ENCODE measurements at places on chromosomes 7 and 10.
A peak's percentile ranks its signal among the peaks of the same experiment; 100 is the strongest.

- H3K27ac ChIP-seq: no peak overlapping the region
- peaks cover 81% of the 10 kb centered on the region for H3K27me3 ChIP-seq
- no peak overlapping the region for H3K4me3 ChIP-seq
- no peak for DNase-seq
- no peaks in the 10 kb centered on the region for H3K36me3 ChIP-seq
These were observed 7.4 kb downstream of the ZNF488 start for GRCh38 chr10:47376522-47377220.

DNA sequence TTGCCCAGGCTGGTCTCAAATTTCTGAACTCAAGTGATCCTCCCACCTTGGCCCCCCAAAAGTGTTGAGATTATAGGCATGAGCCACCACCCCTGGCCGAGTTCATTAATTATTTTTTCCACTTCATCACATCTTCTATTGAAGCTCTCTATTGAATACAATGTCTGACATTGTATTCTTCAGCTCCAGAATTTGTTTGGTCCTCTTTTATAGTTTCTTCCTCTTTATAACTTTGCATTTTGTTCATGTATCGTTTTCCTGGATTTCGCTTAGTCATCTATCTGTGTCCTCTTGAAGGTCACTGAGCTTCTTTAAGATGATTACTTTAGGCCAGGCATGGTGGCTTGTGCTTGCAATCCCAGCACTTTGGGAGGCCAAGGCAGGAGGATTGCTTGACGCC, 30.2 kb downstream of the NOM1 start:
- no peak overlapping the region for H3K27ac ChIP-seq
- no peaks in the 10 kb centered on the region for H3K4me1 ChIP-seq
- no peak overlapping the region for H3K4me3 ChIP-seq

- H3K27me3 ChIP-seq: peaks cover 7% of the 10 kb centered on the region
- no peak overlapping the region for H3K4me3 ChIP-seq
- no peak for DNase-seq
- no peak overlapping the region for H3K27ac ChIP-seq
- no peaks in the 10 kb centered on the region for H3K36me3 ChIP-seq
These were observed 17.1 kb upstream of the EZH2 start for GRCh38 chr7:148901178-148901577.

DNA sequence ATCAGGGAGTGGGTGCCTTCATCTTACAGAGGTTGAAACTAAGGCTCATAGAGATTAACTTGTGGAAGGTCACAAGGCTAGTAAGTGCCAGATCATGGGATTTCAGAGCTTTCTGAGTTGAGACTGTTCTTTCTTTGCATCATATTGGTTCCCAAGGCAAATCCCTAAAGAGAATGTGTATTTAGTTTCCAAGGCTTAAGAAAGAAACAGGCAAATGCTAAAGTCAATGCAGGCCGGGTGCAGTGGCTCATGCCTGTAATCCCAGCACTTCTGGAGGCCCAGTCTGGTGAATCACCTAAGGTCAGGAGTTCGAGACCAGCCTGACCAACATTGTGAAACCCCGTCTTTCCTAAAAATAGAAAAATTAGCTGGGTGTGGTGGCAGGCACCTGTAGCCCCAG, 19.8 kb downstream of the CDK1 start:
- no peak overlapping the region for H3K4me3 ChIP-seq
- no peaks in the 10 kb centered on the region for H3K27me3 ChIP-seq
- H3K27ac ChIP-seq: no peak overlapping the region
- peaks cover 3% of the 10 kb centered on the region for H3K4me1 ChIP-seq
- no peak for DNase-seq

GRCh38 chr7:30445770-30446169, 32.8 kb downstream of the NOD1 start:
- H3K4me3 ChIP-seq: peak overlapping the region; percentile 6
- peaks cover 11% of the 10 kb centered on the region for H3K4me1 ChIP-seq
- H3K36me3 ChIP-seq: peaks cover 20% of the 10 kb centered on the region
- DNase-seq: peak; percentile 73
- H3K27me3 ChIP-seq: no peaks in the 10 kb centered on the region

GRCh38 chr7:149773446-149774236, at the start of gene ZNF467:
Gene ZNF467, minus strand, starts transcription at chr7:149773588. Its CDS starts 2,556 bp downstream, at chr7:149771032.
- peak within 1 kb of the TSS; percentile 26 for H3K27ac ChIP-seq
- H3K36me3 ChIP-seq: peaks cover 5% of the 10 kb centered on the region
- peak within 1 kb of the TSS; percentile 89 for H3K4me3 ChIP-seq
- H3K4me1 ChIP-seq: no peaks in the 10 kb centered on the region
- H3K27me3 ChIP-seq: no peaks in the 10 kb centered on the region

GRCh38 chr10:125146791-125147579, 13.4 kb downstream of the CTBP2 start:
- peaks cover 5% of the 10 kb centered on the region for H3K4me1 ChIP-seq
- H3K36me3 ChIP-seq: no peaks in the 10 kb centered on the region
- peak overlapping the region; percentile 38 for H3K4me3 ChIP-seq
- H3K27ac ChIP-seq: no peak overlapping the region
